Left forelimb (tissue), 1 donor: ENCODE measurements at places on chromosomes 2 and 18.

DNA sequence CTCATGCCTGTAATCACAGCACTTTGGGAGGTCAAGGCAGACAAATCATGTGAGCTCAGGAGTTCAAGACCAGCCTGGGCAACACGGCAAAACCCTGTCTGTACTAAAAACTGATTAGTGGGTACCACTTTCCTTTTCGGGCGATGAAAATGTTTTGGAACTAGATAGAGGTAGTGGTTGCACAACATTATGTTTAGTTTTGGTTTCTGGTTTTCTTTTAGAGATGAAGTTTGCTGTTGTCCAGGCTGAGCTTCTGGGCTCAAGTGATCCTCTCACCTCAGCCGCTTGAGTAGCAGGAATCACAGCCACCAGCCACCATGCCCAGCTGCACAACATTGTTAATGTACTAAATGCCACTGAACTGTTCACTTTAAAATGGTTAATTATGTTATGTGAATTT, 27.6 kb downstream of the AAK1 start:
- no peak for DNase-seq

DNA sequence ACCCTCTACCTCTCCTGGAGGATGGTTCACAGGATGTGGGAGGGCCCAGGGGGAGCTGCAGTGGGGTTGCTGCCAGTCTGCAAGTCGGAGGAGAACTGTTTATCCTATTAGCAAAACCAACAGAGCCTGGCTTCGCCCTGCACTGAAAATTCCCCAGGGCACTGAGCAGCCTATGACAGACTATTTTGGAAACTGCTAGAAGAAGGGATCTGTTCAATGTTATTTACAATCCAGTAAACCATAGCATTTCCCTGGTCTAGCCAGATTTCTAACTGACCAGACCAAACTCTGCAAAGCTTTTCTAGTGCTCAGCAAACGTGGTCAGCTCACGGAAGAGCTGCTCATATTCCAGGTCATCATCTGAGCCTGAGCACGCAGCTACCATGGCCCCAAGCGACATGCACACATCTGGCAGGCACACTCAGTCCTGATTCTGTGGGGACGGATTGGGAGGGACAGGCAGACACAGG, 64.8 kb upstream of the PID1 start:
- no peak for DNase-seq

DNA sequence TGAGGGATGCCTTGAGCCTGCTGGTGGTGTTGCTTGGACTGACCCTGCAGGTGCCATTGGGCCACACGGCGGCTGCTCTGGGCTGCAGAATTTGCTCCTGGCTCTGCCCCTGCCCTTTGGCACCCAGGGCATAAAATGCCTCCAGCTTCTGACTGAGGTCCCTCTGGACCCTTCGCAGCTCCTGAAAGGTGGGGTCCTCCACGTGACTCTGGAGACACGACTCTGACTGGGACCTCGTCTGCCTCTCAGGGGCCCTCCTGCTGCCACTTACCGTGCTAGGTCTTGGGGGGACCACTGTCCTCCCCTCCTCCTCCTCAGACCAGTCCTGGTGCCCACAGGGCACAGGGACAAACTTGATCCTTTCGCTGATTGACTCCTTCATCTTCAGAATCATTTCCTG, 2.1 kb downstream of the PCARE start:
- no peak for DNase-seq

- DNase-seq, result no peak
Observed at GRCh38 chr2:110788976-110789375, 56.6 kb downstream of the ACOXL start.
